ENCODE measurements at places on chromosomes 7 and 10.

DNA sequence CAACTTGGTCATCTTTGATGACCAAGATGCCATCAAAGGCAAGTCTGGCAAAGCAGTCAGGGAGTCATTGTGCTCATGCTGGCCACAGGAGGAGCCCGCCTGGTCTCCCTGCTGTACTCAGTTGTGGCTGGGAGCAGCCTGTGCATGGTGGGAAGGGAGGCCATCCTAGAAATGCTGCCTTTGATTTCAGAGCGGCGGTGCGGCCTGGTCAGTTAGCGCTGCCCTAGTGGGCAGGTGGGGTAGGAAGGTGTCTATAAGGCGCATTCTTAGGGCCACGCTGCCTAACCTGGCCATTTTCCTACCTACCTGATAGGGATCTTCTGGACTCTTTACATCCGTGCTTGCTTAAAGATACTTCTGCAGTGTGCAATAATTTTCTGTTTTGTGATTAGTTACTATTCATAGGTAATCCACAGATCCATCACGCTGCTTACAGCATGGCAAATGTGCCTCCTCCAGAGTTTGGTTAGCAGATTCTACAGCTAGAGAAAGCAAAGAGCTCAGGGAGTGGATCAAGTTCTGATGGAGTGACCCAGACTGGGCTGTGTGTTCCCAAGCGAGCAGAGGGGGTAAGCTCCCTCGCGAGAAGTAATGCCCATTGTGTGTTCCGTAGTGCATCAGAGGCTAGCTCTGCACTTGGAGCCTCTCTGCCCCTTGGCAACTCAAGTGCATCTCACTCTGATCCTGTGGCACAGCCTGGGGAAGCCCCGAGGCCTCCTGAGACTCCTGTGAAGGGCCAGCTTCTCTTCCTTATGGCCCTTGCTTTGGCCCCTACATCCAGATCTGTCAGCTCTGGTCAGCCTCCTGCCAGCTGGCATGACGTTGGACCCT, 970.1 kb upstream of the ZNF722 start:
- no peak for DNase-seq

- no peak for DNase-seq
These were observed 11.5 kb upstream of the SGMS1 start for GRCh38 chr10:50635286-50635685.

GRCh38 chr7:28433699-28434219, 21.4 kb downstream of the CREB5 start:
- DNase-seq, result peak; percentile 53

GRCh38 chr10:64091897-64092296, 570.7 kb downstream of the REEP3 start:
- peak; percentile 28 for DNase-seq

- peak; percentile 34 for DNase-seq
These were observed 147.6 kb downstream of the GPR85 start for GRCh38 chr7:112938863-112939573.
